Activated CD4-positive, CD25-positive, alpha-beta regulatory T cell treated with anti-CD3 and anti-CD28 coated beads, Interleukin-2, amount 50 U/mL, for 24 hours (primary cell): ENCODE measurements at places on chromosomes 12 and 14.

DNA sequence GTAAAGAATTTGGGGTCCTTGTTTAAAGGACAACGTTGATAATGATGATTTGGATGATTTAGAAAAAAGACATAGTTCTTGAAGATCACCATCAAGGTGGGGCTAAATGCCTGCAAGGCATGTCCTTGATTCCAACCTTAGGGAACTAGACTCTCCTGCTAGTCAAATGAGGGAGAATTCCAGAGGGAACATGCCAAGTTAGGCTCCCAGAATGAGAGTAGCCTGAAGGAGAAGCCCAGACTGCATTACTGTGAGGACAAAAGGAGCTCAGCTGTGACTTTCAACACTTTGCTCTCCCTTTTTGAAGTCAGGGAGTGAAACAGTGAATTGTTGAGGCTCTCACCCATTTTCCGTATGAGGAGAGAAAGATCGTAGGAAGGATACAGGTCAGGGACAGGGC lies 95.2 kb upstream of the TBX3 start:
- no peak for ATAC-seq

DNA sequence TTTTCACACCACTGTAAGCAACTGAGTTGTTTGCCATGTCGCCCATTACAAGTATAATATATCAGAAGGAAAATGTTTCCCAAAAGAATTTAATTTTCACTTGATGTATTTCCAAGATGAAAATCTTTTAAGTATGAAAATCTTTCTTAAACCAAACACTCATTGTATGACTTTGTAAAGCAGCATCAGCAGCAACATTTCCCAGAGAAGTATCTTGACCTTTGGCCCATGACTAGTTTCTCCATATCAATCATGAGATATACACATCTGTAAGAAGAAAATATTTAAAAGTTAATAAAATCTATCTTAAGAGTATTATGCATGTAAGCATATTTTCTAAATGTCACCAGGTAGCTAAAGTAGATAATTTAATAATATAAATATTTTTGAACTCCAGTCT lies 52.8 kb downstream of the ATP2B1 start:
- ATAC-seq = no peak

DNA sequence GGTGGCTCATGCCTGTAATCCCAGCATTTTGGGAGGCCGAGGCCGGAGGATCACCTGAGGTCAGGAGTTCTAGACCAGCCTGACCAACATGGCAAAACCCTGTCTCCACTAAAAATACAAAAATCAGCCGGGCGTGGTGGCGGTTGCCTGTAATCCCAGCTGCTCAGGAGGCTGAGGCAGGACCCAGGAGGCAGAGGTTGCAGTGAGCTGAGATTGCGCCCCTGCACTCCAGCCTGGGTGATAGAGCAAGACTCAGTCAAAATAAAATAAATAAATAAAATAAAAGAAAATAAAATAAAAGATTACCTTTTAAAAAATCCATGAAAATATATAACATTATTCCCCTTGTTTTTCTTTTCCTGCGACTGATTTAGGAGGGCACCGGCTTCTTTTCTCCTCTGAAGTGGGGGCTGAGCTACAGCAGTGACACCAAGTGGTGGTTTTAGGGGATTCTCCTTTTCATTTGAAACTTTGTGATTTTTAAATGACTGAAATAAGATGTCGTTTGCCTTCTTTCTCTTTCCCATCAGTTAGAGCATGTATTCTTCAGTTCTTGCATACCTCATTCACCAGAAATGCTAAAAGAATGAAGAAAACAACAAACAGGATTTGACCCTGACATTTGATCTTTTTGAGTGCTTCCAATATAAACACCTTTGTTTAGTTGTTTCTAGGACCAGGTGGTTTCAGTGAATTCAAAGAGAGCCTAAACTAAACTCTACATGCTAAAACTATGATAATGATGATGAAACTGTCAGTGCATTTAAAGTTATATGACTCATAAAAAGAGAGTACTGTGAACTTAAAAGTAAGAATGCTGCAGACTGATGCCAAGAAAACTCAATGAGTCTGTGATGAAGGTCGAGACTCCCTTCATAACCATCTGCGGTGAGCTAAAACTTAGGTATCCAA lies 22.6 kb upstream of the PKP2 start:
- no peak for ATAC-seq

DNA sequence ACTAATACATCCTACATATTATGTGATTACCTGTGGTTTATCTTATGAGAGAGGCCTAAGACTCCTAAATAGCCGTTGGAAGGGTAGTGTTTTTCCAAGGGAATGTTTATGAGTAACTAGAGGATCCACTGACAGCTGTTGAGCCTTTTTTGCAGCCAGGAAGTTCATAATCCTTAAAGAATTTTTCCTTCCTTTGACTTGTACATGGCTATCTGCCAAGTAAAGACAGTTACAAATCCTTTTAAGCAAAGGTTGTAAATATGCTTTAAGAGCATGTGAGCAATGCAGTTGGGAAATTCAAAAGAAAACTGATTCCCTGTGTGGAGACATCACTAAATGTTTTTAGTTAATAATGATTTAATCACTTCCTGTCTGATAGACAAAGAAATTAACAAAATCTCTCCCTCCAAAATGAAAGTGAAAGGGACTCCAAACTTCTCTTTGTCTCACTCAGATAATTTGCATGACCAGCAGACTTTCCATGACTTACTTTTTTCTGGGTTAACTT lies 333.8 kb downstream of the PDZRN4 start:
- peak; percentile 62 for ATAC-seq

GRCh38 chr14:85178864-85179263 lies 351.1 kb upstream of the FLRT2 start:
- no peak for ATAC-seq

DNA sequence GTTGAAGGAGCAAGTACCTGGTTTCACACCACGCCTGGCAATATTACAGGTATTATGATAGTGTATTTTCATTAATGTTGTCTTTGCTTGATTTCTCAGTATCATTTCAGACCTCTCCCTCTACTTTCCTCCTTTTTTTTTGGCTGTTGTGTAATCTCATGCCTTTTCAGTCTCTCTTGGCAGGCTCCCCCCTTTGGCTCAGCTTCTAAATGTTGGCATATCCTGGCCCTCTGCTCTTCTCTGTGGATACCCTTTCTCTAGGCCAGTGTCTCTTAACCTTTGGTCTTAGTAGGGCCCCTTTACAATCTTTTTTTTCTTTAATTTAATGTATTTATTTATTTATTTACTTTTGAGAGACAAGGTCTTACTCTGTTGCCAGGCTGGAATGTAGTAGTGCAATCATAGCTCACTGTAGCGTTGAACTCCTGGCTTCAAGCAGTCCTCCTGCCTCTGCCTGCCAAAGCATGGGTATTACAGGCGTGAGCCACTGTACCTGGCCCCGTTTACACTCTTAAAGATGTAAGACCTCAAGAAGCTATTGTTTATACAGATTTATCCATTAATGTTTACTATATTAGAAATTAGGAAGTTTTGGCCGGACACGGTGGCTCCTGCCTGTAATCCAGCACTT lies 12.8 kb downstream of the MTHFD1 start:
- no peak for ATAC-seq

- ATAC-seq = no peak
Measured at GRCh38 chr14:38291681-38292467, 36.0 kb upstream of the CLEC14A start.

DNA sequence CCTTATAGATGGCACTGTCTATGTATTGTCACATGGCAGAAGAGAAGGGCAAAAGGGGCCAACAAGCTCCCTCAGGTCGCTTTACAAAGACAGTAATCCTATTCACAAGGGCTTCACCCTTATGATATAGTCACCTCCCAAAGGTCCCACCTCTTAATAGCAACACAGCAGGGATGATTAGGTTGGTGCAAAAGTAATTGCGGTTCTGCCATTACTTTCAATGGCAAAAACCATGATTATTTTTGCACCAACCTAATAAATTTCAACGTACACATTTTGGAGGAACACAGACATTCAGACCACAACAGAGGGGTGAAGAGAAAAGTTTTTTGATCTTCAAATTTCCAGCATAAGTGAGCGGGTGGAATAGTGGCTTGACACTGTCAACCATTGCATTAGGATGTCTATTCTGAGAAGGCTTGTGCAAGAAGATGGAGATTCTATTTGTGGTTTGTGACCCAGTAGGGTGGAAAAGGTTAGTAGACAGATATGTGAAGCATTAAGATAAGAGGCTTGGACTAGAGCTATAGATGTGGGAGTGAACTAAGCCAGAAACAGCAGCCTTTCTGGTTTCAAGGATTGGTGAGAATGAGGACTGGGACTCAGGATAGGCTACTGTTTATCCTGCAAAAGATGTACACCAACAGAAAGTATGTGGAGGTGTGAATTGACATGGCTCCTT lies 75.5 kb upstream of the CPSF6 start:
- ATAC-seq = no peak

- ATAC-seq = no peak
Measured at GRCh38 chr14:77023001-77023996, 5.2 kb downstream of the IRF2BPL start.

GRCh38 chr12:99130808-99131553 lies 485.9 kb downstream of the APAF1 start:
- ATAC-seq = no peak

DNA sequence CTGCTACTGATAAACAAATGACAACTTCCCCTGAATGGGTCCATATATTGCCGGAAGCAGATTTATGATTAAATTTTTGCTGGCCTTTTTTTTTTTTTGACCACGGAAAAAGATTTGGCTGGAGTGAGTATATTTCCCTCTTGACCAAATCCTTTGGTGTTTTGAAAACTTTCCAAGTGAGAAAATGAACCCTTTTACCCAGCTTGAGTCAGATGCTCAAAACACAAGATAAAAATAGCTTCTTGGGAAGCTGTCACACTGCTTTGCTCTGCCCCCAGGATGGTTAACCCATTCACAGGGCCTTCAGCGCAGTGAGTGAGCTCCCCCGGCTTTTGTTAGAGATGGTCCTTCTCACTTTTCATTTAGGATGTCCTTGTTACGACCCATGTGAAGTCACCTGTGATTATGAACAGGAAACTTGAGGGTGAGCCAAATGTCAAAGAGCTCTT lies 224.3 kb downstream of the PELI2 start:
- ATAC-seq = no peak

- no peak for ATAC-seq
Measured at GRCh38 chr12:89831310-89832095, 122.9 kb upstream of the ATP2B1 start.

DNA sequence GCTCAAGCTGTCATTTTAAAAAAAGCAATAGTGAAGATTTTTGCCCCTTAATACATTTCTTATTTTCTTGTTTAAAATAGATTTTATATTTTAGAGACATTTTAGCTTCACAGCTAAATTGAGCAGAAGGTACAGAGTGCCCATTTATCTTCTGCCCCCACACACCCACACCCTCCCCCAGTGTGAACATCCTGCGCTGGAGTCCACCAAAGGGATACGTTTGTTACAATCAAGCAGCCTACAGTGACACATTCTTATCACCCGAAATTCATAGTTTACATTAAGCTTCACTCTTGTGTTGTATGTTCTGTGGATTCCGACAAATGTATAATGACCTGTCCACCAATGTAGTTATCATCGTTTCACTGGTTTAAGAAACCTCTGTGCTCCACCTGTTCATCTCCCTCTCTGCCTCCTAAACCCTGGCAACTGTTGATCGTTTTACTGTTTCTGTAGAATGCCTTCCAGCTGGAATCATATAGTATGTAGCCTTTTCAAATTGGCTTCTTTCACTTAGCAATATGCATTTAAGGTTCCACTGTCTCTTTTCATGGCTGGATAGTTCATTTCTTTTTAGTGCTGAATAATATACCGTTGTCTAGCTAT lies 91.0 kb upstream of the TRAF3 start:
- ATAC-seq = no peak

DNA sequence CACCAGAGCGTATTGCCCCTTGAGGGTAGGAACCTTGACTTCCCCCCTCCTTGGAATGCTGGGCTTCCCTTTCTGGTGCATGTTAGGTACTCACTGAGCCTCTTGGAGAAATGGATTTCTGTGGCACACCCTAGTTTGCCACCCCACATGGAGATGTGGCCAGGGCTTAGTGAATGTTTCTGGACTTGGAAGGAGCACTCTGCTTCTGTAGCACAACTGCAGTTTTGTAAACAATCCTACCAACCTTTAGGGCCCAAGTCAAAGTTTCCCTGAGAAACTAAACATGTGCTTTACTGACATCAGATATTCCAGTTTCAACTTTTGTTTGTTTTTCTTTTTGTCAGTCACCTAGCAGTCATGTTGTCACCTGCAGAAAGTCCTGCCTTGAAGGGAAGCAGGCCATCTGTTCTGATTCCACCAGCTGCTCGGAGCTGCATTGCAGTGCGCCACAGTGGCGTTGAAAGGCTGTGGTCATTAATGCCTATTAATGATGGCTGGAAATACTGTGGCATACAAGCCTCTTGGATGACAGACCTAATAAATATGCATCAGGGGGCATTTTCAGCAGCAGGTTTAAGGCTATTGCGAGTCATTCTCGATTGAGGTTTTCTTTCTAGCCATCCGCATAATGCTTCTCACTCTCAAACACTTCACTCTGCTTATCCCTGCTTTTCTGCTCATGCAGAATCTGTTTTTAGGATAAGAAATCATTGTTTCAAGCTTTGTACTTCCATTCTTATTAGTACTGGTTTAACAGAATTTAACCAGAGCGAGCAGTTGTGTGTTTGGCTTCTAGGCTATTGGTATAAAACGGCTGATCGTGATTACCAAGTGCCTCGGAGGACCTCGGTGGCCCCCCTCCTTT lies 7.8 kb downstream of the PELI2 start:
- no peak for ATAC-seq

DNA sequence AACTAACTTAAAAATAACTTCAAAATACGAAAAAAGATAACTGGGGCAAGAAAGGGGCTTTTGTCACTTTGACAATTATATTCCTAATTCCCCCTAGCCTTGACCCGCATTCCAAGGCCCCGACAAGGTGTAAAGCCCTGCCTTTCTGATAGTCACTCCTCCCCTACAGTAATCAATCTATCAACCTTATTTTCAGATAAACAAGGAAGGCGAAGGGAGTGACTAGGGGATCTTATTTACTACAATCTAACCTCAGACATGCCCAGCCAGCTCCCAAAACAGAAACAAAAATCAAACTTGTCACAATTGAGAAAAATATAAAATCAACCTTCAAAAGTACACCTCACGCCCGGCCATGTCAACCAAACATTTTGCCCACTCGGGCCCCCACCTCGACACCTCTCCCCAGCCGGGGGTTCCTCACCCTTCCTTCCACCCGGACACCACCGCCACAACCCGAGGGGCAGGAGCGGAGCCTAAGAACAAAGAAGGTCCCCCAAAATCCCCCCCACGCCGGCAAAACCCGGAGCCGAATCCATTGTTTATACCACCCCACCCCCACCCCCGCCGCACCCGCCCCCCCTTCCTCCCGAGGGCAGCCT lies 562 bp downstream of the ZFYVE1 start:
- ATAC-seq = no peak

DNA sequence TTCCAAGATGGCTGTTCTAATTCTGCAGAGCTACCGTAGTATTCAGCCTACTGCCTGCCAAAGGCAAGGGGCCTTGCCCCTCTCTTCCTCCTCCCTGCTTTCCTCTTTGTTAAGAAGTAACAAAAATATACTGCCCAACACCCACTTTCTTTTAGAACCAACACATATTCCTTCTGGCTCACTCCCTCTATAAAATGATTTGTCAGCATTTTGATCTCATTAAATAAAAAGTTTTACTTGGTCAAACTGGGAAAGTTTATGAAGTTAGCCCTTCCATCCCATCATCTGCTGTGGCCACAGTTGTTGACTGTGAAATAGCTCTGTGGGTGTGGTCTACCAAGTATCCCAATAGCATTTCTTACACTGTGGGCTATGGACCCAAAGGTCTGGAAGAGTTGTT lies 472.4 kb downstream of the ZFP36L1 start:
- ATAC-seq = no peak

- no peak for ATAC-seq
Measured at GRCh38 chr12:27112871-27113270, 30.5 kb upstream of the C12orf71 start.
